NCI-H774 (cell line): ENCODE measurements at places on chromosomes 5 and 9.

DNA sequence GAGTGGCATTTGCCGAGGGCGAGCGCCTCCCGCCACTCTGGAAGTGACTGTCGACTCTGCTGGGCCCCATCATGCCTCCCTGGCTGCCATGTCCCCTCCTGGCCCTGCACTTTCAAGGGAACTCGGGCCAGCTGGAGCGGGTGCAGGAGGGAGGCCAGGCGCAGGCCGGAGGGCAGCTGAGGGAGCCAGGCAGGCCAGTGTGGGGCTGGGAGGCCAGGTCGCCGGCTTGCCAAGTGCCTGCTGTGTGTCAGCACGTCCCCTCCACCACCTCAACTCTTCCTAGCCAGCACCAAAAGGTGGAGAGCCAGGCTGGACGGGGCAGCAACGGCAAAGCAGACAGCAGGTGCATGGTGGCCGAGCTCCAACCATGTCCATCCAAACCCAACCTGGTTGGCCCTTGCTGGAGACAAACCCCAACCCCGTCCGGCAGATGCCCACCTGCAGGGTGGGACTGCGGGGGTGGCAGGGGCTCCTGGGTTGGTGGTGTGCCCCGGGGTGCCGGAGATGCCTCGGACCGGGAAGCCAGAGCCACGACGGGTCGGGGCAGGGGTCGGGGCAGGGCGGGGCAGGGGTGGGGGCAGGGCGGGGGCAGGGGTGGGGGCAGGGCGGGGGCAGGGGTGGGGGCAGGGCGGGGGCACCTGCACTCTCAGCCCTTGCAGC, 36.5 kb upstream of the EGFL7 start:
- DNase-seq = no peak

GRCh38 chr5:26942481-26942880, 95.9 kb downstream of the CDH9 start:
- DNase-seq = no peak

- no peak for DNase-seq
Measured at GRCh38 chr9:92266486-92266885, 27.0 kb downstream of the IARS1 start.

DNA sequence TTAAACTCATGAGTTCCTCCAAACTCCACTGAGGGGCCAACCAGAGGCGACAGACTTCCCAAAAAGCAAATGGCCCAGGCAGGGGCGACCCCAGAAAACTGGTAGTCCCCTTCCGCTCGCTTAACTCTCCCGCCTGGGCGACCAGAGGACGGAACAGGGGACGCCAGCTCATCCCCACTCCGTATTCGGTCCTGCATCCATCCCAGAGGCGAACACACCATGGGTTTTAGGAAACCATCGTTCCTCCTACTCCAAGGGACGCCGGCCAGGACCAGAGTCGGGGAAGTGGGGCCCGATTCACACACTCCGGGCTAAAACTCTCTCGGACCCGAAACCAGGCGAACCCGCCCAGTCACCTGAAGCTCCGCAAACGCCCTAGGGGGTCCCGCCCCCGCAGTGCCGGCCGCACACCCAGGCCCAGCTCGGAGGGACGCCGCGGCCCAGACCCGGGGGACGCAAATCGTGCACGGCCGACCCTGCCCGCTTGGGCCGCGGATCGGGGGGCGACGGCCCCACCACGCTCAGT, 478 bp downstream of the TEX10 start:
- peak; percentile 33 for DNase-seq

- DNase-seq = no peak
Measured at GRCh38 chr5:15137414-15137813, 265.8 kb upstream of the ANKH start.

DNA sequence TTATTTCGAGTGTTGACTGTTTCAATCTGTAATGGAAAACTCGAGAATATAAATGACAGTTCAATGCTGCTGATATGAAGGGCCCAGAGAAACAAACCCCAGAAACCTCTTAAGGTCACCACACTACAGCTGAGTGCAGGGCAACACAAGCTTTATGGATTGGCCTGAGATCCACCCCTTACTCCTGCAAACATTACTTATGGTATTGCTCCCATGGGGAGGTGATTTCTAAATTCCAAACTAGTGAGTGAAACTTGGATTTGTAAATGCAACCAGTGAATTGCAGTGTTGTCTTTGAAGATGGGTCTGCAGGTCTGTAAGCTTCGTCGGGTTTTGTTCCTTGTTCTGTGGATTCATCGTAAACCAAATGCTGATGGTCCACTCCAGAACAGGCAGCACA, 85.4 kb downstream of the NTRK2 start:
- DNase-seq = no peak

GRCh38 chr5:120354126-120354525, 110.0 kb upstream of the PRR16 start:
- DNase-seq = no peak

- no peak for DNase-seq
Measured at GRCh38 chr9:118976160-118976559, 393.1 kb downstream of the BRINP1 start.

- DNase-seq = no peak
Measured at GRCh38 chr9:115997923-115998322, 155.7 kb upstream of the PAPPA start.

- no peak for DNase-seq
Measured at GRCh38 chr5:120432861-120433260, 31.2 kb upstream of the PRR16 start.

DNA sequence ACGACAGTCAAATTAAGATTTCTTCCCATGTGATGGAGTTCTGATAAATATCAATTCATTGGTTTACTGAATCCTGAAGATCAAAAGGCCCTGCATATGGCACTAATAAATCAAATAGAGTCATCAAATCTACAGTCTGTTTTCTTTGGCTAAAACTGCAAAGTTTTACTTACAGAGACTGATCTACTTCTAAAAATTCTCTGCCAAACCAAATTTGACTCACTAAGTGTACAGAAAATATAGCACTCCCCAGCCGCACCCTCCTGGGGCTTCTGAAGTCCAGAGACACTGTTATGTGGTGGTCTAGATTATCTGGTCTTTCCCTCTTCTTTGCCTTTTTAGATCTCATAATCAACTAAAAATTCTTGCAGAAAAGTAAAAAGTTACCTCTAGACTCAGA, 237.7 kb downstream of the MLLT3 start:
- DNase-seq = no peak

DNA sequence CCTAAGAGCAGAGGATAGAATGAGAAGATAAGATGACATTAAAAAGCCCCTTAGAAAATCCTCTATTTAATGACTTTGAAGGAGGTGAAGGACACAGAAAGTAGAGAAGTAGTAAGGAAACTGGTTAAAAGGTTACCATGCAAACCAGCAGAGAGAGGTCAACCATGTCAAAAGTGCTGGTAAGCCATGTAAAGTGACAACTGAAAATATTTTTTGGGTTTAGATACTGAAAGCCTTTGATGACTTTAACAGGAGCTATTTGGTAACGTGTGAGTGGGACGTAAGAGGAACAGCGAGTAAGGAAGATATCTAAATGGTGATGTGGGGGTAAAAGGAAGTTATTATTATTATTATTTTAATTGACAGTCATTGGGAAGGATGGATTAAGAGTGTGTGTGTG, 56.9 kb downstream of the MACIR start:
- no peak for DNase-seq

GRCh38 chr9:121947775-121948174, 145.3 kb downstream of the TTLL11 start:
- peak; percentile 76 for DNase-seq

- no peak for DNase-seq
Measured at GRCh38 chr5:127324756-127325155, 34.2 kb downstream of the MEGF10 start.

DNA sequence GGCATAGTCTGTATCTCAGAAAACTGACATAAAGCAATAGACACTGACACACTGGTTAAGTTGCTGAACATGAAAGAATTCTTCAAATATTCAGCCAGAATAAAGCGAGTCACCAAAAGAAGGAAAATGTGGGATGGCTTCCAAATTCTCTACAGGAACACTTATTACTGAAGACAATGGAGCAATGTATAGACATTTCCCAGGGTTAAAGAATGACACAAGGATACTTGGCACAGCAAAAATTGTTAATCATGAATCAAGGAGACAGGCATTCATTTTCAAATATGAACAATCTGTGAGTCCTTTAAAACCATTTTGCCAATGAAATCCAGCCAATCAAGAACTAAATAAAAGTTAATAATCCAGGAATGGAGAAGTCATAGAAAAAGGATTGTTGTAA, 92.5 kb downstream of the MTX3 start:
- no peak for DNase-seq

DNA sequence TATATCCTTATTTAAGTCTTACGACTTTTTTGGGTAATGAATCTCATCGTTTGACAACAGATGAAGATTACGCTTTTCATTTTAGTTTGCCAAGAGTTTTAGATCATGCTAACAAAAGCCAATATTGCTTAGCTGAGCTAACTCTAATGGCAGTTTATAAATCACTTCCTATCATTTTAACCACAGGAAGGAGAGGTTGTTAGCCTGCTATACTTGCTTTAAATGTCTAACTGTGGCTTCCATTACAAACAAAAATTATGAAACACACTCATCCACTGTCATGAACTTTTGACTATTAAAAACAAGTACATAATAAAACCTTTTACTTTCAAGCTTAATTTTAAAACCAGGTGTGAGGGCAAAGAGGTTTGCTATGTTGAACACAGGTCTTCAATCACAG, 53.7 kb upstream of the ANKH start:
- no peak for DNase-seq

DNA sequence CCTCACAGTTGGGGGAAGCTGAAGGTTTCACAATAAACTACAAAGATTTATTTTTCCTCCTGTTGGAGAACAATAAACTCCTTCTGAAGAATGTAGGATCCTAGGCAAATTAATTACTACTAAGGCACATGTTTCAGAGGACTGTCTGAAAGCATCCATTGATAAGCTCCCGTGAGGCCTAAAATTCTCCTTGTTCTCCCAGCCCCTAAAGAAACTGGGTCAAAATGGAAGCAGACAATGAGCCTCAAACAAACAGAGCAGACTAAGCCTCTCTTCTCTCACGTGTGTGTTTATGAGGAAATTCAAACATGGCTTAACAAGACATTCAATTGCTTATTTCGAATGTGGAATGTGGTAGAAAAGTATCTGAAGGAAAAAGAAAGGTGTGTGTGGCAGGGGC, 249.0 kb downstream of the GLIS3 start:
- DNase-seq = no peak

GRCh38 chr5:96297867-96298266, 135.2 kb downstream of the PCSK1 start:
- DNase-seq = no peak

GRCh38 chr5:38237681-38238080, 20.7 kb upstream of the EGFLAM start:
- no peak for DNase-seq

DNA sequence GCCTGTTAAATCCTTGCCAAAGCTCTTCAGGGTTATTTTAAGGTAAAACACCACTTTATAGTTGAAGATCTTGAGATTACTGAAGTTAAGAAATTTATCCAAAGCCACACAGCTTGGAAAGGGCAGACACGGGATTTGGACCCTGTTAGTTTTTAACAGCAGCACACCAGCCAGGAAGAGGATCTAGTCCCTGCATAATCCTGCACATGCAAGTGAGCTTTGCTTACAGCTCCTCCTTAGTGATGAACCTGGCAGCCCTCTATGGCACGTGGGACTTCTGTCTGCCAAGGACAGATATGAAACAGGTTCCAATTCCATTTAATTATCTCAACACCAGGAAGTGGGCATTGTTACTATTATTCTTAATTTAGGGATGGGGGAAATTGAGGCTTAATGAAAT, 108.7 kb downstream of the TRIM32 start:
- DNase-seq = no peak

GRCh38 chr5:132103332-132103951, 29.9 kb downstream of the CSF2 start:
- no peak for DNase-seq

GRCh38 chr5:144103611-144104485, 66.6 kb downstream of the YIPF5 start:
- DNase-seq = no peak

- DNase-seq = no peak
Measured at GRCh38 chr5:305459-305858, 16.1 kb upstream of the AHRR start.

DNA sequence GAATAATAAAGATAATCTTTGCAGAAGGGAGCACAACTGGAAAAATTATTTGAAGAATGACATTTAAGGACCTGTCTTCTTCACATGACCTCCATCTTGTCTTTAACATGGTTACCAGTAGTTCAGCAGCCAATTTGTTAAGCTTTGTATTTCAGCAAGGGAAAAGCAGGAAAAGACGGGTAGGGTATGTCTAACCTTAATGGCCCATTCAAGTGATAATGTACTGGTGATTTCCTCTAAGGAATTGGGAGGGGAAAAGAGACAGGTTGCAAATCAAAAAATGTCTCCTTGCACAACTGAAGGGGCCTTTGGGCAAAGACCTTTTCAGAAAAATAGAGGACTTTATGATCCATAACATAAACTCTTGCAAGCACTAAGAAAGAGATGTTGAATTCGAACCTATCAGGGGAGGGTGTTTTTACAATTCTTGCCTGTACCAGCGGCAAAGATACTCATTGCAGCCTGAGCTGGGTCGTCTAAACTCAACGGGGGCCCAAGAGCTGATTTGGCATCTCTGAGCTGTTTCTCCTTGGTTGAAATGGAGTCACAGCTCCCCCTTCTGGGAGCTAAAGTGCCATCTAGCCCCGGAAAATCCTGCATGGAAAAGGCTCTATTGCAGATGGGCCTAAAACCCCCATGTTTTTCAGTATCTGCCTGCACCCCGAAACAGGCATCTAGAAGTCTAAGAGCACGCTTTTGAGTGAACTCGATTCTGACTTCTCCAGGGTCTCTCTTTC, 3.8 kb downstream of the BRINP1 start:
- DNase-seq = peak; percentile 67

DNA sequence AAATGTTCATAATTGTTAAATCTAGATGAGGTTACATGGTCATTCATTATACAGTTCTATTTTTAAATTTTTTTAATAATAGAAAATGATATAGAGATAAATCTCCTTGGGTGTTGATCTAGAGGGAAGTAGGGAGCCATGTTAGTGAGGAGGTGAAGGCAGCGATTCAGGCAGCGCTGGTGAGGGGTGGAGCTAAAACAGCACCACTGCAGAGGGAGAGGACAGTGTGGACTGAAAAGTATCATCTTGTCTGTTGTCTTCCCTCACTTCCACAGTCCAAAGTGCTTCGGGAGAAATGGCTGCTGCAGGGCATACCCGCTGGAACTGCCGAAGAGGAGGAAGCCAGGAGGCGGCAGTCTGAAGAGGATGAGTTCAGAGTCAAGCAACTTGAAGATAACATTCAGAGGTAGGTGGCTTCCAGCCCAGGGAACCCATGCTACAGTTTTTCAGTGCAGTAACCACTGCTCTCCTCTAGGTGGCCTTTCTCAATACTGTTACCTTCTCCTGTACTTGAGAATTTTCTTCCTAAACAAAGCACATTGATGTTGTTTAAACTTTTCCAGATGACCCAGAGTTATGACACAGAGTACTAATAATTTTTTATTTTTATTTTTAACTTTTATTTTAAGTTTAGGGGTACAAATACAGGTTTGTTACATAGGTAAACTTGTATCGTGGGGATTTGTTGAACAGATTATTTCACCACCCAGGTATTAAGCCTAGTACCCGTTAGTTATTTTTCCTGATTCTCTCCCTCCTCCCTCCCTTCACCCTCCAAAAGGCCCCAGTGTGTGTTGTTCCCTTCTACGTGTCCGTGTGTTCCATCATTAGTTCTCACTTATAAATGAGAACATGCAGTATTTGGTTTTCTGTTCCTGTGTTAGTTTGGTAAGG, 100.5 kb downstream of the PALM2AKAP2 start:
- no peak for DNase-seq

GRCh38 chr5:77321793-77322394, 111.4 kb downstream of the PDE8B start:
- no peak for DNase-seq
